ENCODE measurements at places on chromosomes 13 and 19.

GRCh38 chr19:18233224-18233825 is 7.1 kb upstream of the PDE4C start:
- DNase-seq, result no peak

DNA sequence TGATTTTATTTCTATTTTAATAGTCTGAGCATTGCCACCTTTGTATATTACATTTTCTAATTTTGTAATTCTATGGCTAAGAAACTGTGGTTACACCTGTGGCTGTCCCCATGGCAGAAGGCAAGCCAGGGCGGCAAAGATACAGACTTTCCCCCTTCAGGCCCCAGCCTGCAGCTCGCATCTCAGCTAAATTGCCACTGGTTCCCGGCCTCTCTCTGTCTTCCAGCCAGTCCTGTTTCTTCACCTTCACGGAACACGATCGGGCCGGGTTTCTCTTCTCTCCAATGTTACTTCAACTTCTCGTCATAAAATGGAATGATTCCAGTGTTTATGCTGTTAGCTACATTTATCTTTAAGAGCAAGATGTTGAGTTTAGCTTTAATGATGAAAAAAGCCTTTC is 124.5 kb upstream of the ZNF507 start:
- DNase-seq, result no peak

GRCh38 chr19:19532806-19533701 is 4.3 kb downstream of the YJEFN3 start:
- no peak for DNase-seq

- DNase-seq, result peak; percentile 63
These were observed 87.3 kb upstream of the FBXL3 start for GRCh38 chr13:77114271-77114670.

DNA sequence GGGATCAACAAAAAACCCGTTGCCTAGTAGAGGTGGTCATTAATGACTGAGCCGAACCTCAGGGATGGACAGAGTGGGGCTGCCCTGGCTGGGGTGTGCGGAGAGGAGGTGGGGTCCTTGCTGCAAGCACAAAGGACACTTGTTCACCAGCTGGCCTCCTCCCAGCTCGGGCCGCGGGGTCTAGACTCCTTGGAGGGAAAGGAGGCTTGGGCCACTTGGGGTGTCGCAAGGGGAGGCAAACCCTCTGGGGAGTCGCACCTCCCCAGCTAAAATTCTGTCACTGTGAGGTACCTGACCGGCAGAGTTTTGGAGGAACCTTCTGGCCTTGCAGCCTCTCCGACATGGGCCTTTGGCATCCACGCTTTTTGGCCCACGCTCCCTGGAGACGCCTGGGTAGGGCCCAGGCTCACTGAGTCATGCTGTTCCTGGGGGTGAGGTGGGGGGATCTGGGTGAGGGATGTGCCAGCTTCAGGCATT is 8.2 kb downstream of the KLHL26 start:
- no peak for DNase-seq

- DNase-seq, result peak; percentile 94
These were observed 19.2 kb downstream of the SBNO2 start for GRCh38 chr19:1154731-1155351.

DNA sequence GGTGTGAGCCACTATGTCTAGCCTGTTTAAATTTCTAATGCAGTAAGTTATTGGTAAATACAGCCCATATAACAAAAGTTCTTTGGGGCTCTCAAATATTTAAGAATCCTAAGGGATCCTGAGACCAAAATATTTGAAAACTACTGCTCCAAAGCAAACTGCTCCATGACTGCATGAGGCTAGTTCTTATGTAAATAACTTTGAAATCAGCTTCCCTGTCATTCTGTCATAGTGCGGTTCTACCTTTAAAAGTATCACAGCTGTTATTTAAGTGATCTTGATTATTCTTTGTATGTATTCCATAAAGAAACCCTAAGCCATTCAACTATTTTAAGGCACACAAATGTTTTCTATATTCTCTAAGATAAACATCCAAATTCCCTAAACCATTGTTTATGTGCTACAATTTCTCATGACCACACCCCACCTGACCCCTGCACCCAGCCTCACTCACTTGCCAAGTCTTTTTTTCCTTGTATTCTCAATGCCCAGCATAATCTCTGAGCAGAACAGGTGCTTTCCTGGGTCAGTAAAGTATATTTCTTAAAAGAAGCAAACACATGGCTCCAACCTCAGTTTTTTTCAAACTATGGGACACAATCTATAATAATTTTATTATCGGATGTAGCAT is 146.6 kb downstream of the RNF17 start:
- DNase-seq, result peak; percentile 15

DNA sequence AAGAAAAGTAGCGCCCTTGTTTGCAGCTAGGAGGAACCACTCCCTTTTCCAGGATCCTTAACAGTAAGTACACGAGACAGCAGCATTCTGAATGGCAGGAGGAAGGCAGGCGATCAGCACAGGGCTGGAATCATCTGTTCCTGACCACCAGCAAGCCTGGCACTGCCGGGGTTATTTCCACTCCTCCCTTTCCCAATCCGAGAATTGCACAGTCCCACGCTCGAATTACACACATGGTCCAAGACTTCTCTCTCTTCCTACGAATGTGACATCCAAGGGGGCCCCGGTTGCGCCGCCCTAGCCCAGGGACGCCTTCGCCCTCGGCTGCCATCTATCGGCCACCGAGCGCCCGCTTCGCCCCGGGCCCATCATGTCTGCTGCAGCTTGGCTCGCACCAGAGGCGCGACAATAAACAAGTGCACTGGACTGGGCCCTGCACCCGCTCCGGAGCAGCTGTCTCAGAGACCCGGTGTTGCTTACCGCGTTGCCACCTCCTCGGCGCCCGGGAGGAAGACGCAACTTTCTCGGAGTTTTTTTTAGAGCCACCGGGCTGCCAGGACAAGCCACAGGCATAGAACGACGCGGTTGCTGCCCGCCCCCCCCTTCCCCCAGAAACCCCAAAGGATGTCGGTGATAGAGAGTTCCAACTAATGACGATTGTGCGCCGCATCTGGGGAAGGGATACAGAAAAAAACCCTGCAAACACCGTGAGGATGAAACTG is at the start of gene SLITRK5:
Gene SLITRK5 (plus strand): TSS at position 341 of the 722 bp plus-strand sequence. CDS start 4,018 bp downstream, outside the sequence.
- DNase-seq, result peak; percentile 56

DNA sequence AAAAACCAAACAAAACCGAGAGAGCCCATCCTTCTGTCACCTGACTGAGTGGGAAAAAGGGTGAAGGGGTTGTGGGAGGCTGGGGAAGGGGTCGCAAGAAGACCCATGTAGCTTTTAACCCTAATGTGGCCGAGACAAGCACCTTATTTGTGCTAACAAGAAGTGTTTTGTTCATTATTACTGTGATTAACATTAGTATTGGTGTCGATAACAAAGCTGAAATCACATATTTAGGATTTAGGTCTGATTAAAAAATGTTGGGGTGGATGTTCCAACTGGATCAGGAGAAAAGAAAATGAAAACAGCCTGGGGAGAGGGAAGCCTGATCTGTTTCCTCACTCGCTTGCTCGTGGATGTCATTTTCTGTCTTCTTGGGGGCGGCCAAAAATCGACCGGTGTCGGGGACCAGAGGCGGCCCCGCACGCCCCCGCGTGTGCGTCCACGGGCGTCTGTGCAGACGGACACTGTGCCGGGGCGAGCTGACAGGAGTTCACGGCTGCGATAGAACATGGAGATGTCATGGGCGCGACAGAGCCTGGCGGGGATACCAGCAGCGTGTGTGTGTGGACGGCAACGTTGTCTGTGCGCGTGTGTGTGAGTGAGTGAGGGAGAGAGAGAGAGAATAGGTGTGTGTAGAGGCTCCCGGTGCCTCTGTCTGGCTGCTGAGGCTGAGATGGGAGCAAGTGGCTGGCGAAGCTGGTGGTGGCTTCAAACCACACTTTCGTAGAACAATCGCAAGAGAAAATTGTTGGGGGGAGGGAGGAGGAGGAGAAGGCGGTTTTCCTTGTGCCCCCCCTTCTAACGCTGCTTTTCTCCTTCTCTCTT is 29.1 kb downstream of the NFIX start:
- peak; percentile 41 for DNase-seq

GRCh38 chr13:85191996-85192718 is 607.1 kb downstream of the SLITRK6 start:
- DNase-seq, result no peak

DNA sequence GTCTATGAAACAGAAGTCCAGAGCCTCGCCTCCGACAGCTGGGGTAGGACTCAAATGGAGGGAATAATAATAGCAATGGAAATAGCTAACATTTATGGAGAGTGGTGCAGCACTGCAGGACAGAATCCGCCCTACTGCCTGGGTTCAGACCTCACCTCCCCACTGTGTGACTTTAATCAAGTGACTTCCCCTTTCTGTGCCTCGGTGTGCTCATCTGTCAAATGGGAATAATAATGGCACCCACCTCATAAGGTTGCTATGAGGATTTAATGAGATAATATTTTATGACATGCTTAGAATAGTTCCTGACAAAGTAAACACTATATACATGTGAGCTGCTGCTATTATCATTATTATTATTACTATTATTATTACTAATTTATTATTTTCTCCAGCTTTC is 3.2 kb downstream of the LRFN1 start:
- no peak for DNase-seq

DNA sequence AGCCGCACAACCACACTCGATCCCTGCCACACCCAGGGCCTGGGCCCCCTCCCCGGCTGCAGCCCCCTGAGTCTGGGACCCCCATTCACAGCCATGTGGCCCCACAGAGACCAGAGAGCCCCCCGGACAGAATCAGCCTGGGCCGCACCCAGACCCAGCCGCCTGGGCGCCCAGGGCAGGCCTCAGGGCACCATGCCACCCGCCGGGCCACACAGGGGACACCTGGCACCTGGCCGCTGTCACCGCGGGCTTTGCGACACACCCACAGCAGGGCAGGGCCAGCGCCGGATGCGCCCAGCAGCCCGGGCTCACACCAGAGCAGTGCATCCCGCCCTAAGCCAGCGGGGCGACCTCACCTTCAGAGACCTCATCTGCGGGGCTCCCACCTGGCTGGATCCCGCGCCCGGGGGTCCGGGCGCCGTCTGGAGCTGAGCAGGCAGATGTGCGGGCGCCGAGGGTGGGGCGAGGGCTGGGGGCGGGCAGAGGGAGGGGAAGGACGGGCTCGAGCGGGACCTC is 443 bp downstream of the TBXA2R start:
- DNase-seq, result no peak

GRCh38 chr19:12015753-12016116 is 19.7 kb downstream of the ZNF433 start:
- DNase-seq, result no peak

DNA sequence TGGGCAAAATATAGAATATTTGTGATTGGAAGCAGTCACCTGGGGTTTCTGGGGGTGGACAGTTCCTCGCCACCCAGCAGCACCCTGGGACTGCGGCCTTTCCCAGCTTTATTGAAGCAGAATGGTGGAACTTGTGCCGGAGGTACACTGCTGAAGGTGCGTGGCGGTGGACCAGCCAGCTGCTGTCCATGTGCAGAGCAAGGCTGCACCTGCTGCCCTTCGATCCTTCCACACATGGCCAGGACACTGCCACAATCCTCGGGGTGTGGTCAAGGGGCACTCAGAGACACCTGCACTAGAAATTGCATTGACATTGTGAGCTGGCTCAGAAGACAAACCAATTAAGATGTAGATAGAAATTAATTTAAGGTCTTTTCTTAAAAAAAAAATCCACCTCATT is 11.4 kb upstream of the GPI start:
- no peak for DNase-seq
